ENCODE measurements at places on chromosomes 13 and 19.
A peak's percentile ranks its signal among the peaks of the same experiment; 100 is the strongest.

DNA sequence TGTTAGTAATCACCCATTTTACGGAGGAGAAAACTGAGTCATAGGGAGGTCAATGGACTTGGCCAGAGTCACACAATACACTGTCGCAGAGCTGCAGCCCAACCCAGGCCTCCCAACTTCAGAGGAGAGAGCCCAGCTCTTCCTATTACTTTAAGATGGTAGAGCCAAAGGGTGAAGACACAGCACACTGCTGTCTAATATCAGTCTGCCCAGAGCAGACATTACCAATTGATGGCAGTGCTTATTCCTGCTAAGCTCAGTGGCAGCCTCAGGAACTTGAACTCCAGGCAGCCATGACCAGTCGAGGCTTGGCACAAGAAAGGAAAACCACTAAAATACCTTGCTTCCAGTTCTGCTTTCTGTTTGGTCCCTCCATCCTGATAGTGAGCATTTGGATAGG, 18.4 kb downstream of the TMEM150B start:
- DNase-seq, result no peak

- peak; percentile 90 for DNase-seq
These were observed 22.3 kb downstream of the NLRP11 start for GRCh38 chr19:55809381-55810058.

- DNase-seq, result peak; percentile 76
These were observed at the start of gene CABP5 for GRCh38 chr19:48043675-48044258. TSS of gene CABP5 (minus strand) at chr19:48044079. CDS start at chr19:48043922, 157 bp downstream.

GRCh38 chr13:48615049-48615448, 38.7 kb upstream of the CYSLTR2 start:
- DNase-seq, result no peak

- DNase-seq, result no peak
These were observed 83.0 kb downstream of the FNDC3A start for GRCh38 chr13:49058761-49059160.

- no peak for DNase-seq
These were observed 221.1 kb upstream of the TMTC4 start for GRCh38 chr13:100895651-100896050.

- DNase-seq, result peak; percentile 65
These were observed 4.9 kb downstream of the CERS4 start for GRCh38 chr19:8213827-8214672.

- DNase-seq, result no peak
These were observed 13.3 kb downstream of the CD37 start for GRCh38 chr19:49348305-49349189.

DNA sequence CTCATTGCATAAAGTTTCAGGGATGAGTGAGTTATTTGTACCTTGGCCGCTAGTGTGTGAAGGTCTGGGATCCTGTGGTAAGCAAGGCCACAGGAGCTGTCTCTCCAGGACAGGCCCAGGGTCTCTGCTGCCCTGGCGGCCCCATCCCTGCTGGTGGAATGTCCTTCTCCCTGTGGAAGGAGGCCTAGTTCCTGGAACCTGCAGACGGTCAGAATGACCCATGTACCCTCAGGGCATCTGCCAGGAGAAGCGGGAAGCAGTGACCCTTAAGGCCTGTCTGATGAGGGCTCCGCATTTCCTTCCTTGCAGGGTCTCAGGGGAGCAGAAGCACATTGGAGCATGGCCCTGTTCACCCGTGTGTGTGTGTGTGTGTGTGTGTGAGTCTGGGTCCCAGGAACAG, 32.1 kb upstream of the SOX1 start:
- no peak for DNase-seq

- DNase-seq, result no peak
These were observed 1160.6 kb downstream of the PCDH9 start for GRCh38 chr13:66069570-66069969.

- no peak for DNase-seq
These were observed 5.8 kb upstream of the ERCC2 start for GRCh38 chr19:45376045-45376724.

DNA sequence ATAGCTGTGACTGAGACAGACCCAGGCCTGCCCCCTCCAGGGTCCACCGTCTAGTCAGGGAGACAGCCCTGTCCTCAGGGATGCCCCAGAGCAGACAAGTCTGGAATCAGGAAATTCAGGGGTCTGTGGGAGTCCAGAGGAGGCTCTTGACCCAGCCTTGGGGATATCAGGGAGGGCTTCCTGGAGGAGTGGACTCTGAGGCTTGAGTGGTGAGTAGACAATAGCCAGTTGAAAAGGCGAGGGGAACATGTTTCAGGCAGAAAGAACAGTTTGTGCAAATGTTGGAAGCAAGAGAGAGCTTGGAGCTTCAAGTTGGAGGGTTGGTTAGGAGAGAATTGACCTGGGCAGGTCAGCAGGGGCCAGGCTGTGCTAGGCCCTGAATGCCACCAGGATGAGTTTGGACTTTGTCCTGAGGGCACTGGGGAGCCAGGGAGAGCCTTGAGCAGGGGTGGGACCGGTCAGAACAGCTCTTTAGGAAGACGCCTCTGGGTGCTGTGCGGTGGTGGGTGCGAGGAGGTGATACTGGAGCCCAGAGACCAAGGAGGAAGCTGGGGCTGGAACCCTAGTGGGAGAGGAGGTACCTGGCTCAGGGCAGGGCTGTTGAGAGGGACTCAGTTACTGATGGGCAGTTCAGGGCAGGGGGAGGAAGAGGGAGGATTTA, 2.7 kb downstream of the CCDC9 start:
- DNase-seq, result no peak

DNA sequence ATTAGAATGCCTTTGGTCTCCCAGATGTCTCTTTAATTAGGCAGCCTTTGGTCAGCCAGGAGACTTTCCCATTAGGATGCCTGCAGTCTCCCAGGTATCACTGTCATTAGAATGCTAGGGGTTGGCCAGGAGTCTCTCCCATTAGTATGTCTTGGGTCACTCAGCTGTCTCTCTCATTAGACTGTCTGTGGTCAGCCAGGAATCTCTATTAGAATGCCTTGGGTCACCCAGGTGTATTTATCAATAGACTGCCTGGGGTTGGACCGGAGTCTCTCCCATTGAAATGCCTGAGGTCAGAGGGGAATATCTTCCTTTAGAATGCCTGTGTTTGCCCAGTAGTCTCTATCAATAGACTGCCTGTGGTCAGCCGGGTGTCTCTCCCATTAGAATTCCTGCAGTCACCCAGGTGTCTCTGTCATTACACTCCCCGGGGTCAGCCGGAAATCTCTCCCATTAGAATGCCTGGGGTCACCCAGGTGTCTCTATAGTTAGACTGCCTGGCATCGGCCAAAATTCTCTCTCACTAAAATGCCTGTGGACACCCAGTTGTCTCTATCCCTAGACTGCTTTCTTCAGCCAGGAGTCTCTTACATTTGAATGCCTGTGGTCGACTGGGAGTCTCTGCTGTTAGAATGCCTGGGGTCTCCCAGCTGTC, 1460.3 kb downstream of the UQCRFS1 start:
- DNase-seq, result no peak

GRCh38 chr13:52811841-52812240, 36.6 kb downstream of the PCDH8 start:
- no peak for DNase-seq

GRCh38 chr19:4851551-4852290, 15.7 kb downstream of the PLIN3 start:
- DNase-seq, result peak; percentile 88

- no peak for DNase-seq
These were observed 319.4 kb upstream of the HTR2A start for GRCh38 chr13:47216176-47216822.

DNA sequence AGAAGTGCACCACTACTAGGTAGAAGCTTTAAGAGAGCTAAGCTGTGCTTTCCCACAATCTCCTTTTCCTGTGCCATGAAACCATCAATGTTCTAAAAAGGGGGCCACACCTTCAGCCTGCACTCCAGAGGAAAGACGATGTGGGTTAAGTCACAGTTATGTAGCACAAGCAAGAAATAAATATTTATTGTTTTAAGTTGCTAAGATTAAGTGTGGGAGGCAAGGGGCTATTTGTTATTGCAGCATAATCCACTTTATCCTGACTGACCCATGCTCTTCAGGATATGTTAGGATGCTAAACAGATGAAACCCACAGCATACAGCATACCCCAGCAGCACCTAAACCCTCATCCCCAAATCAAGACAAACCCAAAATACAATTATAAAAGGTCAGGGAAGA, 64.7 kb downstream of the MBD3L2B start:
- DNase-seq, result no peak

DNA sequence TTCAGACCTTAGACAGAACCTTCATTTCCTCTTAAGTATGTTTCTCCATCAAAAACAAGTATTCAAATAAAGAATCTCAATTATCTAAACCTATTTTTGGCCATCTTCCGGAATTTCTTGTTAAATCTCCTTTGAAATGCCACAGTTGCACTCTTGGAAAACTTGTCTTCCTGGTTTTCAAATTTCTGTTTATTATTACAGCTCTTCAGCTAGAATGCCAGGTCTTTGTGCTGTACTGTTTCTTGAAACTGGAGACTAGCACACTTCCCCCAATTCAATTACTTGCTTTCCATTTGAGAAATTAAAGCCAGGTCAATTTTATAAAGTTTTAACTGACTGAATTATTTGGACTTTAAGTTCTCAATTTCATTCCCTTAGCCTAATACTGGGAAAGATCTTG, 10.2 kb downstream of the KCNRG start:
- DNase-seq, result no peak

- no peak for DNase-seq
These were observed 709.8 kb upstream of the PCDH20 start for GRCh38 chr13:62125451-62125850.

DNA sequence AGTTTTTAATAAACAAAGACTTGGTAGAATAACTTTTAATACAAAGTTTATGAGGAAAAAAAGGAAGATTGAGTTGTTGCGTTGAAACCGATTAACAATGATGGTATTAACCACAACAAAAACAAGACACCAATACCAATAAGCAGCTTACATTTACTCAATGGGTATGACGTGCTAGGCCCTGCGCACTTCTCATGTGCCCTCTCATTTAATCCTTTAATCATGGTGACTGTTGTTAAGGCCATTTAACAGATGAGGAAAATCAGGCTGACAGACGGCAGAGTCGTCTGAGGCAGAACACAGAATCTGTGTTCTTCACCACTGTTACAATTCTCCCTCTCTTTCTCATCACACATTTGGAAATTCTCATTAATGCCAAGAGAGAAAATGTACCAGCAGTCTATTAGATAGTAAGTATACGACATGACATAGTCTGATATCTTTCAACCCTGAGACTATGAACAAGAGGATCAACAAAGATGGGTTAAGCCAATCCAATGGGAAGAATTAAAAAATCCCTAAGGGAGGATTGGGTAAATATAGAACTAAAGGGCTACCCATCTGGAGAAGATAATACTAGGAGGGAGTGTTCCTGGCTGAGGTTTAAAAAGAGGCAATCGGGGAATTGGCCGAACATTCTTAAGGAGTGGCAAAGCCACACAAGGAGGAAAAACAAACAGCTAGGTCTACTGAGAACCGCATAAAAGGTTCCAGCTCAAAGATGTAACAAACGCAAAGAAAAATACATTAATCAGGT, 54.0 kb downstream of the DOCK9 start:
- peak; percentile 73 for DNase-seq

GRCh38 chr13:40179445-40180281, 486.8 kb downstream of the FOXO1 start:
- DNase-seq, result no peak

- no peak for DNase-seq
These were observed 5.3 kb downstream of the SAMD4B start for GRCh38 chr19:39347332-39348164.

DNA sequence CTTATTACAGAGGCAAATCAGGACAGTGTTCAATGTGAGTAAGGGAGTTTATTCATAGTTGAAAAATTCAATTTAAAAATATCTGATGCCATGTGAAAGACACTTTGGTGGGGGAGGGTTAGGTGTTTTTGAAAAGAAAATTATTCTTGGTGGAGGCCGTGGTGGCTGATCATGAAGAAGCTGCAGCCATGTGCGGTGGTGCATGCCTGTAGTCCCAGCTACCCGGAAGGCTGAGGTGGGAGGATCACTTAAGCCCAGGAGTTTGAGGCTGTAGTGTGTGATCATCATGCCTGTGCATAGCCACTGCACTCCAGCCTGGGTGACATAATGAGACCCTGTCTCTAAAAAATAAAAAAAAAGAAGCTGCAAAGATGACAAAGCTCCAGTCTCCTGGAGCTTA, 28.6 kb downstream of the WDFY2 start:
- DNase-seq, result no peak

- DNase-seq, result no peak
These were observed 55.1 kb downstream of the RASA3 start for GRCh38 chr13:114077099-114077932.

- no peak for DNase-seq
These were observed 8.3 kb downstream of the STXBP2 start for GRCh38 chr19:7645163-7645562.

DNA sequence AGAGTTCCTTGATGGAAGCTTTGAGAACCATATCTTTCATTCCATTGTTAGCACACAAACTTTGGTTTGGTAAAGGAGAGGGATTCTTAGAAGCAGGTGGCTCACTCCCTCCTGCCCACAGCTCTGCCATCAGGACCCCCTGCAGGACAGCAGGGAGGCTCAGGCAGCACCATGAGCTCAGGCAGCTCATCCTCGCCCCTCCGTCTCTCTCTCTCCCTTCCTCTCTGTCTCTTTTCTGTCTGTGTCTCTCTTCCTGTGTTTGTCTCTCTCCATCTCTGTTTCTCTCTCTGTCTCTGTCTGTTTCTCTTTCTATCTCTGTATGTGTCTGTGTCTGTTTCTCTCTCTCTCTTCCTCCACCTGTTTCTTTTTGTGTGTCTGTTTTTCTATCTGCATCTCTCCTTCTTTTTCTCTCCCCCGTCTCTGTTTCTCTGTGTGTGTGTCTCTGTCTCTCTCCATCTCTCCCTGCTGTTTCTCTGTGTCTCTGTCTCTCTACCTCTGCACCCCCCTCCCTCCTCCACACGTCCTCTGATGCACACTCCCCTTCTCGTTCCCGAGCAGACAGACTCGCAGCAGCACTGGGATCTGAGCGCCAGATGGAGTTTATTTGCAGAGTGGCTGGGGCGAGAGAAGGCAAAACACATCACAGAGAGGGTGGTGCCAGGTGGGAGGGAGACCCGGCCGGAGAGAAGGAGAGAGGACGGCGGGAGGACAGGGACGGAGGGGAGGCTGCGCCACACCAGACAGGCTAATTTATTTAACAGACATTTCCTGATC, 8.7 kb downstream of the SBK2 start:
- peak; percentile 72 for DNase-seq

DNA sequence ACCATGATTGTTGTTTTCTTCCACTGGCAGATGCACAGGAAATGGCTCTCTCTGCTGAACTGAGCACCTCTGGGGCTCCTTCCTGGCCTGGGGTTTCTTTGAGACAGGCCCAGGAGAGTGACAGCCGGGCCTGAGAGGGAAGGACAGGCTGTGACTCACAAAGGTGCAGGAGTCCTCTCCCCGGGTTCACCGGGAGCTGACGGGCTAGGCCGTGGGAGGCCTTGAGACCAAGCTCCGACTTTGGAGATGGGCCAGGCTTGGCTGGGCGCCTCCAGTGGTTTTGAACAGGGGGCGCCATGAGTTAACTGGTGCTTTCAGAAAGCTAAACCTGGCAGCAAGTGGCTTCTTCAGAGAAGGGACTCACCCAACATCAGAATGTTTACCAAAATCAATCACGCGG, 143.4 kb downstream of the URI1 start:
- peak; percentile 63 for DNase-seq

Measured in D341Med (cell line).